Inflammatory macrophage (primary cell): ENCODE measurements at places on chromosomes 6 and 20.

DNA sequence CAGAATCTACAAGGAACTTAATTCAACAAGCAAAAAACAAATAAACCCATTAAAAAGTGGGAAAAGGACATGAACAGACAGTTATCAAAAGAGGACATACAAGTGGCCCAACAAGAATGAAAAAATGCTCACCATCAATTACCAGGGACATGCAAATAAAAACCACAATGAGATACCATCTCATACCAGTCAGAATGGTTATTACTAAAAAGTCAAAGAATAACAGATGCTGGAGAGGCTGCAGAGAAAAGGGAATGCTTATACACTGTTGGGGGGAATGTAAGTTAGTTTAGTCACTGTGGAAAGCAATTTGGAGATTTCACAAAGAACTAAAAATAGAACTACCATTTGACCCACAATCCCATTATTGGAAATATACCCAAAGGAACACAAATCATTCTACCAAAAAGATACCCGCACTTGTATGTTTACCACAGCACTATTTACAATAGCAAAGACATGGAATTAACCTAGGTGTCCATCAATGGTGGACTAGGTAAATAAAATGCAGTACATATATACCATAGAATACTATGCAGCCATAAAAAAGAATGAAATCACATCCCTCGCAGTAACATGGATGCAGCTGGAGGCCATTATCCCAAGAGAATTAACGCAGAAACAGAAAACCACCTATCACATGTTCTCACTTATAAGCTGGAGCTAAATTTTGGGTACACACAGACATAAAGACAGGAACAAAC is 48.4 kb downstream of the RNGTT start:
- DNase-seq: no peak

GRCh38 chr20:60040471-60041162 is 82.4 kb downstream of the CDH26 start:
- DNase-seq: no peak

- DNase-seq: no peak
Measured at GRCh38 chr6:167221400-167222201, 63.8 kb upstream of the GPR31 start.

GRCh38 chr6:121305957-121306607 is 28.2 kb downstream of the TBC1D32 start:
- DNase-seq: peak; percentile 36

GRCh38 chr6:118781897-118782296 is 112.1 kb upstream of the ASF1A start:
- DNase-seq: no peak

DNA sequence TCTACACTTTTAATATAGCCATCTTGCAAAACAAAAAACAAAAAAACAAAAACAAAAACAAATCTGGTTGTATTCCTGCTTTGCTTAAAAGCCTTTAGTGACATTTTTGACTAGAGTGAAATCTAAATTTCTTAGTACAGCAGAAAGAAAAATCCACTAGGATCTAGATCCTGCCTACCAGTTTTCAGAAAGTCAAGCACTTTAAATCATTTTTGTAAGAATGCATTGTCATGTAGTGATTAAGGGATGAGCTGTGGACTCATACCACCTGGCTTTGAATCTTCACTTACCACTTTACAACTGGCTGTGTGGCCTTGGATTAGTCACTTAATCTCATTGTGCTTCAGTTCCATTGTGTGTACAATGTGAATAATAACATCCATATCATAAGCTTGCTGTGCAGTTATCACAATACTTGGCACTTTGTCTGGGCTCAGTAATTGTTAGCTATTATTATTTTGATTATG is 4.0 kb downstream of the MKKS start:
- no peak for DNase-seq

GRCh38 chr6:156807028-156807427 is 29.9 kb downstream of the ARID1B start:
- DNase-seq: peak; percentile 31

DNA sequence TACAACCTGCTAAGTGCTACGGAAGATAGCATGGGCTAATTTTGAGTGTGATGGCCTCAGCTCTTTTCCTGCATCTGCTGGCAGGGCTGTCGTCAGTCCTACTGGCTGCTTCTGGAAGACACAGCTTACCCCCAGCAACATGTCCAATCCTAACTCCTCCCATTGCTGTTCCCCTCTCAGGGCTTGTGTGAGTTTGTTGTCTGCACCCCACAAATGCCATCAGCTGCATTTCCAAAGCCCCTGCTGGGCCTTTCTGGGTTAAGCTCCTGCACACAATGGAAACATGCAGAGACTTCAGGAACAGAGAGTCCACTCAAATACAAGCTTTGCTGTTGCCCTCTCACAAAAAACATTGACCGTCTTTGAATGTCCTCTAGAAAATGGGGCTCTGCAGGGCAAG is 84.7 kb downstream of the RNF182 start:
- no peak for DNase-seq

- no peak for DNase-seq
Measured at GRCh38 chr20:48605364-48606171, 222.2 kb downstream of the PREX1 start.

DNA sequence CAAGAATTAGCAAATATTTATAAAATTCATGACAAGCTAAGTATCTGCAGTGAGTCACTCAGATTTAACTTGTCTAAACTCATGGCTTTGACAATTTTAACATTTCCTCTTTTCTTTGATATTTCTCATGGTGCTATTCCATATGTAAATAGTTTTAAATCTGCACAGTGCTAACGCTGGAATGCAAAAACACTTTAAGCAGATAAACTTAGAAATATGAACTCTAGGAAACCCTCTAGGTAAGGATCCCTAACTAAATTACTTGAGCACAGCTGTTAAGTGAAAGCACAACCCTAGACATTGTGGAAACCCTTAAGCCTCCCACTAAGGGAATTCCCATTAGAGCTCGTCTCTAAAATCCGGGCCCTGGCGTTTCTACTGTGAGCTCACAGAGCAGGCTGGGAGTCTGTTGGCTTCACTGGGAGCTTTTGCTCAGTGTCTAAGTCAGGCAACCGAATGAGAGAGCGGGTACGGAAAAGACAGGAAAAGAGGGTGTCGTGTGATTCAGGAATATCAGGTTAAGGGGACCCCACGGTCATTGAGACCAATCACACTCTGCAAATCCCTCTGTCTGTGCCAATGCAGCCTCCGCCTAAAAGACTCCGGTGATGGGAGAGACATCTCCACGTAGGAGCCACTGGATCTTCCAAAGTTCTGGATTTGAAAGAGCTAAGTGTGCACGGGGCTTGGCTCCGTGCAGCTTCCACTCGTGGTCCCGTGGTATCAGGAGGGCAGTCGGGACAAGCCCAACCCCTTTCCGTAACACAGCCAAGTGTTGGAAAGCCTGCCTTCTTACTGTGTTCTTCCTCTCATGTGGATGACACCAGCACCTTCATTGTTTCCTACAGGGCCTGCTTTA is 112.3 kb upstream of the RPS6KA2 start:
- no peak for DNase-seq

- no peak for DNase-seq
Measured at GRCh38 chr20:10511170-10511508, 76.0 kb downstream of the SLX4IP start.

GRCh38 chr6:133841176-133841575 is 47.7 kb upstream of the TCF21 start:
- no peak for DNase-seq

DNA sequence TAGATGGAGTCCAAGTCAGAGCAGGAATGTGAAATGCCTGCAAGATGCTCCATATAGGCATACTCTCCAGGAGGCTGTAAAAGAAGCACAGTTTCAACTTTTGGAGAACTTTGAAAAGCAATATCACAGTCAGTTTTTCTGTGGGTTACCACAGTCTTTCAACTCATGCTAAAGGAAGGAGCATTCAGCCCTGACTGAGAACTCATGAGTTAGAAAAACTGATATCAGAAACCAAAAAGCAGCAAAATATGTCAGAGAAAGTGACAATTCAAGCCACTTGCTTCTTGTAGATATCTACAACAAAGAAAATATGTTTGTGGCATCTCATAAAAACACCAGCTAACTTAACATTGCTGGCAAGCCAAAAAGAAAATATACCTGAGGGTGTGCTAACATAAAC is 36.1 kb upstream of the PTCHD4 start:
- no peak for DNase-seq

GRCh38 chr6:169725125-169726048 is 1.1 kb upstream of the PHF10 start:
- DNase-seq: peak; percentile 13

DNA sequence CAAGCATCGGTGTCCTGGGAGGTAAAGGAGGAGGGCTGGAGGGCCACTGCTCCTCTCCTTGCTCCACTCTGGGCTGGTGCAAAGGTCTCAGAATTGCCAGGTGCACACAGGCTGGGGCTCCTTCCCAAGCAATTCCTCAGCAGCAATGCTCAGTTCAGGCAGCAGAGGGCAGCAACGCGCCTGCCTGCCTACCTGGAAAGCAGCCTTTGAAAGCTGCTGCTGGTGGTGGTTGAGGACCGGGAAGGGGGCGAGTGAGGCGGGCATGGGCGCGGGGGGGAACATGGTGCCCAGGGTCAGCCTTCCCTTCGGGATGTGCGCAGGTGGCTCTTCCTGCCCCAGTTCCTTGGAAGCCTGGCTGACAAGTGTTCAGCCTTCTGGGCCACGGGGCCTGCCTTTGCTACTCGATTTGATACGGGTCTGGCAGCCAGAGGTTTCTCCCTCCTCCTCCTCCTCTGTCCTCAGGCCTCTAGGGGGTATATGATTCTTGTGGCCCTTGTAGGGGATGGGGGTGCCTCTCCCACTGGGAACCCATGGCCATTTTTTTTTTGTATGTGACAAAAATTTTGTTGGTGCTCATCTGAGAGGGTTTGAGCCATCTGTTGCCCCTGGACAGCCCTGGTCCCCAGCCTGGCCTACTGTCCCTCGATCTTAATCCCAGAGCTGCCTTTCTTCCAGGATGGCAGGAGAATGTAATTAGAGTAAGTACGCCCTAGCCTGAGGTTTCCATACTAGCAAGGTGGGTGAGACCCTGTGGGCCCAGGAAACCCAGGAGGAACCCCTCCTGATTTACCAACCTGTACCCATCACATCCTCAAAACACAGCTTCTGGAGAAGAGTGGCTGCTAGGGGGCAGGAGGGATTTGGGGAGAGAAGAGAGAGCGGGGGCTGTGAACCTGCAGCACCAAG is 20.1 kb downstream of the MRPS18A start:
- peak; percentile 77 for DNase-seq

DNA sequence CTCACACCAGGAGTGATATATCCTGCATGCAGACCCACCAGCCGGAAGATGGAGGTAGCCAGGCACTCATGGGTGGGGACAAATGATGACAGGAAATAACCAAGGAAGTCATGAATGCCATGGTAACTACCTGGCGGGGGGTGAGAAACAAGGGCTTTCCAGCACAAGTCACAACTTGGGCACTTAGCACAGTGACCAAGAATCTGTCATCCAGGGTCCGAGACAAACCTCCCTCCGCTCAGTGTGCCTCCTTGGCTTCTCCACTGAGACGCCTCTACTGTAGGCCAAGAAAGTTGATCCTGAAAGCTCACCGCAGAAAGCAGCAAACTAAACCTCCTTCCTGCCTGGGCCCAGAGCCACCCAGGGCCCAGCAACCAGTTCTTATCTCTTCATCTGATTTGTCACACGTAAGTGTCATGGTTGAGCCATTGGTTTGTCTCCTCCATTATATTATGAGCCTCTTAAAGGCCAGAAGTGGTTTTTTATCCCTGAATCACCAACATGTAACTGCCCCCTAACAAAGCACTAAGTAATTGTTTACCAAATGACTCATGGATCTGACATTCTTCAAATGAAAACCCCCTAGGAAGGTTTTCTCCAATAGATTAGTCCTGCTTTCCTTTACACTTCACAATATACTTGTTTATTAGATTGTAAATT is 84.3 kb upstream of the TAB2 start:
- no peak for DNase-seq

- peak; percentile 65 for DNase-seq
Measured at GRCh38 chr20:37144856-37145404, 34.2 kb upstream of the RPN2 start.

GRCh38 chr6:1334684-1335083 is 22.8 kb downstream of the FOXQ1 start:
- DNase-seq: no peak

DNA sequence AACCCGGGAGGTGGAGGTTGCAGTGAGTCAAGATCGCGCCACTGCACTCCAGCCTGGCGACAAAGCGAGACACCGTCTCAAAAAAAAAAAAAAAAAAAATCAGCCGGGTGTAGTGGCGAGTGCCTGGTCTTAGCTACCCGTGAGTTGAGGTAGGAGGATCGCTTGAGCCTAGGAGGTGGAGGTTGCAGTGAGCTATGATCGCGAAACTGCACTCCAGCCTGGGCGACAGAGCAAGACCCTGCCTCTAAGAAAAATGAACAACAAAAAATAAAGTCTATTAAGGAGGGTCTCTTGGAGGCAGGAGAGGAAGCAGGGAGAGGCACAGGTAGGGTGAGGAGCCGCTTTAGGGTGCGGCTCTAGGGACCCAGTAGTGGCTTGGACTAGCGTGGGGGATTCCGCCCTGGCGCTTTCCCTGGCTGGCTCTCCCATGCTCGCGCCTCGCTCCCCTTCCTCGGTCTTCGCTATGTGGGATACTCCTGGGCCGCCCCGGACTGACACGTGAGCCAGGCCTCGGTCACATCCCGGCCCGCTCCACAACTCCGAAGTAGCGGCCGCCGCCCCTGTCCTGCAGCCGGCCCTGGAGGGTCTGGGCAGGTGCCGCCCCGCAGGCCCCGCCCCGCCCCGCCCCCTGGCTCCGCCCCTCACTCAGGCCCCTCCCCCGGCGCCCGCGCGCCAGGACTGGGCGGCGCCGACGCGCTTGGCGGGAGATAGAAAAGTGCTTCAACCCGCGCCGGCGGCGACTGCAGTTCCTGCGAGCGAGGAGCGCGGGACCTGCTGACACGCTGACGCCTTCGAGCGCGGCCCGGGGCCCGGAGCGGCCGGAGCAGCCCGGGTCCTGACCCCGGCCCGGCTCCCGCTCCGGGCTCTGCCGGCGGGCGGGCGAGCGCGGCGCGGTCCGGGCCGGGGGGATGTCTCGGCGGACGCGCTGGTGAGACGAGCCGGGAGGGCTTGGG is at the start of gene MYBL2:
MYBL2 (plus strand) TSS at position 739 of the 953 bp plus-strand sequence; CDS start at position 909, 170 bp downstream.
- DNase-seq: peak; percentile 64

- DNase-seq: no peak
Measured at GRCh38 chr6:50998905-50999304, 180.2 kb downstream of the TFAP2B start.

DNA sequence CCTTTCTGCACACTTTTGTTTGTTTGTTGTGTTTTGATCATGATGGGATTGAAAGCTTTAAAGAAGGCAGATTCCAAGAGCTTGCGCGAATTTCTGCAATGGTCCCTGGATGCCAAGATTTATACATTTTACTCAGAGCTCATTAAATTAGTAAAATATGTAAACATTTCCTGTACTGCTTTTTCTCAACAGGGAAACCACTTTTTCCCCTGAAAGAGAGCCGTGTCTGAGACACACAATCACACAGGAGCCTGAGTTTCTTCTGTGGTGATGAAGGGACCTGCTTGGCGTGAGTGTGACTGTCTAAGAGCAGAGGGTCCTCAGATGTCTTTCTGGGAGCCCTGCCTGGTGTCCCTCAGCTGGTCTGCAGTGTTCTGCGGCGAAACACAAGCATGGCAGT is 12.1 kb upstream of the TAGAP start:
- no peak for DNase-seq

GRCh38 chr6:142833798-142834197 is 111.2 kb downstream of the HIVEP2 start:
- DNase-seq: no peak
